ENCODE measurements at places on chromosomes 5 and 9.

DNA sequence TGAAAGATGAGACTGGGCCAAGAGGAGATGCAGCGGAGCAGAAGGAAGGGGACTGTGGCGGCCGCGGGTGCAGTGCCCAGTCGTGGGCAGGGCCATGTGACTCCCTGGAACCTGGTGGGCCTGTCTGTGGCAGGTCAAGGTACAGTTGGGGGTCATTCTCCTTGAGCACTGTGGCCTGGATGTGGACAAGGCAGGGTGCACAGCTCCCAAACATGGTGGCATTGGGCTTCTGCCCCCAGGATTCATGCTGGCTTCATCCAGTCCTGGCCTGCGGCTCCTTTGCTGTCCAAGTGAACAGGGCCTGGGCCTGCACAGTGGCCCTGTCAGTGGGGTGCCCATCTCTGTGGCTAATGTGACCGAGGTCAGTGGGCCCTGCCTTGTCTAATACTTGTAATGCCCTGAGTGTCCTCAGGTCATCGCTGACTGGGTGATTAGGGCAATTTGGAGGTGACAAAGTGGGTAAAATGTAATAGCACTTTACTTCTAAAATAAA is 39.9 kb downstream of the CEP72 start:
- DNase-seq = no peak

DNA sequence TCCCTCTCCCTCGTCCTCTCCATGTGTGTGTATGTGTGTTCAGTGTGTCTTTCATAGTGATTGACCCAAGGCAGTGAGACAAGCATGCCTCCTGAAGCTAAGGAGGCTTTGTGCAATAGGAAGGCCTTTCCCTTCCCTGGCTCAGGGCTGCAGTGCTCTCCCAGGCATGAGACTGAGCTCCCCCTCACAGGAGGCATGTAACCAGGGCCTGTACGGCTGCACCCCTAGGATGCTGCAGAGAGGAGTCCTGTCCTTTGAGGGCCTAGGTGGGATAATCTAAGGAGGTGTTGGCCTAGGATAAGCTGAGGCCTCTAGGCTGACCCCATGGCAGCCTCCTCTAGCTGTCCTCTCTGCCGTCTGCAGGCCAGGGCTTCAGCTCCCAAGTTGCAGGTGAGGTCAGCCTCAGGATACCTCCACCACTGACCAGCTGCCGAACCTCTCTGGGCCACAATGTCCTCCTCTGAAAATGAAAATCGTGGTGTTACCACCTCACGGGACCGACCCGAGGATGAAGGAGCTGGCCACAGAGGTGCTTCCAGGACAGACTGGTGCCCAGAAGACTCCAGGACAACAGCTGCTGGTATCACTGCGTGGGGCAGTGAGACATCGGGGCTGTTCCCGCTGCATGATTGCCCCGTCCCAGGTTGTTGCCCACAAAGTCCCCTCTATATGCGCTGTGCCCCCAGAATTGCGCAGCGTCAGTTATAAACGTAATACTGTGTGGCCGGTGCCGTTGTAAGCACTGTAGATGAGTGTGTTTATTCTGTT is 129.6 kb downstream of the BARX1 start:
- no peak for DNase-seq

- no peak for DNase-seq
These were observed 5.3 kb upstream of the LHFPL2 start for GRCh38 chr5:78653681-78654366.

GRCh38 chr9:70484232-70485130 is 70.0 kb upstream of the KLF9 start:
- DNase-seq = peak; percentile 69

DNA sequence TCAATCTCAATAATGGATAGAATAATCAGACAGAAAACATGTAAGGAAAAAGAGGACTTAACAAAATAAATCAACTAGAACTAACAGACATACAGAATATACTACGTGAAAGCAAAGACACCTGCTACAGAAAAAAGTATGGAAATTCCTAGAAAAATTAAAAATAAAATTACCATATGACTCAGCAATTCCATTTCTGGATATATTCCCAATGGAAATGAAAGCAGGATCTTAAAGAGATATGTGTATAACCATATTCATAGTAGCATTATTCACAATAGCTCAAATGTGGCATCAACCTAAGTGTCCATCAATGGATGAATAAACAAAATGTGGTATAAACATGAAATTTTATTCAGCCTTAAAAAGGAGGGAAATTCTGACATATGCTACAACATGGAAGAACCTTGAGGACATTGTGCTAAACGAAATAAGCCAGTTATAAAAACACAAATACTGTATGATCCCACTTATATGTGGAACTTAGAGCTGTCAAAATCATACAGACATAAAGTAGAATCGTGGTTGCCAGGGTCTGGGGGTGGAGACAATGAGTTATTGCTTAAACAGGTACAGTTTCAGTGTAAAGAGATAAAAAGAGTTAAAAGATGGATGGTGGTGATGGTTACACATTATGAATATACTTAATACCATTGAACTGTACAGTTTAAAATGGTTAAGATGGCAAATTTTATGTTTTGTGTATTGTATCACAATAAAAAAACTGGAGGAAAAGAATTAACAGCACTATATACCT is 6.9 kb downstream of the PLAA start:
- DNase-seq = no peak

DNA sequence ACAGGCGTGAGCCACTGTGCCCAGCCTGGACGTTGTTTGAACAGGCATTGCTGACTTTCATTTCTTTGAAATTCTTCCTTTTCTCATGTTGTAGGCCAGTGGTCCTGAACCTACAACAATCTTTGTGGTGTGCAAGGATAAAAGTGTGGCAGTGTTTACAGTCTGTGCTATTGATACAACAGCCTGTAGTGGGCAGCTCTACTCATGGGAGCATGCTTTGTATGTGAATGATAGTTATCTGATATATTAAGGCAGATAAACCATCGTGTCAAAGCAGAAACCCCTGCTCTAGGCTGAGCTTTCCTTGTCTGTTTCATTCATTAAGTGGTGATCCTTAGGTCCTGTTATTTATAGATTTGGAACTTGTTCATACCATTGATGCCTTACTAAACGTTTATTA is 42.6 kb downstream of the CSNK1G3 start:
- DNase-seq = no peak

DNA sequence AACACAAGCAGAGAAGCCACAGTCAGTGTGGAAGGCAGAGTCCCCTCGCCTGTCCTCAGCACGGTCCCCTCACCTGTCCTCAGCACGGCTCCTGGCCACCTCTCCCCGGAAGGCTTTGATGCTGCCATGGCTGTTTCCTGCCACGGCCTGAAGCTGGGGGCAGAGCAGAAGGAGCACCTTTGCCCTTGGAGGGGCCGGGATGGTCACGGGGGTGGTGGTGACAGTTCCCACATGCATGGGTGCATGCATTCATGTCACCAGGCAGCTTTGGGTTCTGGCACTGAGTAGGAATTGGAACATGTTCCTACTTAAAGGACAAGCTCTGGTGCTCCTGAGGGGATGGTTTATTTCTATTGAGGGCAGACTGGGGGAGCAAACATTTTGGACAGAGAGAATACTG is 57.8 kb upstream of the PHYKPL start:
- DNase-seq = no peak

GRCh38 chr5:38650540-38650939 is 94.1 kb upstream of the LIFR start:
- no peak for DNase-seq

DNA sequence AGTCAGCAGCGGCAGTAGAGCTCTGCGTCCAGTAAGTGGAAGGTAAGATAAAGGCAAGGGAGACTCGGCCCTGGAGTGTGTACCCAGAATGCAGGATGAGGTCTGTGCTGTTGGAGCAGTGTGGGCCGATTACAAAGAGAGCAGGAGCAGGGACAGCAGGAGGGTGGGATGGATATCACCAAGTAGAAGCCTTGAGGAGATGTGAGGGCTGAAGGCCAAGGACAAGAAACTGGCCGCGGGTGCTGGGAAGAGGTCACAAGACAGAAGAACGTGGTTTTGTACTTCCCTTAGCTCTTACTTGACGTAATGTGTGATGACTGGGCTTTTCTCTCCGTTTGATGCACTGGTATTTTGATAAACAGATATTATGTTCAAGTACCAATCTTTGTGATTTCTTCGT is 43.7 kb downstream of the OR2V1 start:
- no peak for DNase-seq

DNA sequence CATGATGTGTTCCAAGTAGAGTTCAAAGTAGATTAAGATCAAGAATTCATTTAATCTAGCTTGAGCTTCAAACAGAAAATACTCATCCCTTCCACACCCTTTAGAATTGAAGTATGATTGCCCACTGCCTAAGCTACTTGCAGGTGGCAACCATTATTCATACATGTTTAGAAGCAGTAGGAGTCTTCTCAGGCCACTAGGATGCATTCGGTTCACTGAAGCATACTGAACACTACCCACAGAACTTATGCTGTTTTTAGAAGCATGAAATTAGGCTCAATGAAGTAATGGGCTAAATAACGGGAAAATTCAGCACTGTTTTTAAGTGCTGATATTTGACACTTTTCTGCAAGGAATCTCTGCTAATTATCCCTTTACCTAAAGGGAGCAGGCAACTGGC is 263.4 kb downstream of the DEPDC1B start:
- no peak for DNase-seq

GRCh38 chr9:119003201-119003611 is 366.0 kb downstream of the BRINP1 start:
- DNase-seq = no peak

GRCh38 chr5:139222346-139222745 is 24.2 kb upstream of the SIL1 start:
- no peak for DNase-seq

DNA sequence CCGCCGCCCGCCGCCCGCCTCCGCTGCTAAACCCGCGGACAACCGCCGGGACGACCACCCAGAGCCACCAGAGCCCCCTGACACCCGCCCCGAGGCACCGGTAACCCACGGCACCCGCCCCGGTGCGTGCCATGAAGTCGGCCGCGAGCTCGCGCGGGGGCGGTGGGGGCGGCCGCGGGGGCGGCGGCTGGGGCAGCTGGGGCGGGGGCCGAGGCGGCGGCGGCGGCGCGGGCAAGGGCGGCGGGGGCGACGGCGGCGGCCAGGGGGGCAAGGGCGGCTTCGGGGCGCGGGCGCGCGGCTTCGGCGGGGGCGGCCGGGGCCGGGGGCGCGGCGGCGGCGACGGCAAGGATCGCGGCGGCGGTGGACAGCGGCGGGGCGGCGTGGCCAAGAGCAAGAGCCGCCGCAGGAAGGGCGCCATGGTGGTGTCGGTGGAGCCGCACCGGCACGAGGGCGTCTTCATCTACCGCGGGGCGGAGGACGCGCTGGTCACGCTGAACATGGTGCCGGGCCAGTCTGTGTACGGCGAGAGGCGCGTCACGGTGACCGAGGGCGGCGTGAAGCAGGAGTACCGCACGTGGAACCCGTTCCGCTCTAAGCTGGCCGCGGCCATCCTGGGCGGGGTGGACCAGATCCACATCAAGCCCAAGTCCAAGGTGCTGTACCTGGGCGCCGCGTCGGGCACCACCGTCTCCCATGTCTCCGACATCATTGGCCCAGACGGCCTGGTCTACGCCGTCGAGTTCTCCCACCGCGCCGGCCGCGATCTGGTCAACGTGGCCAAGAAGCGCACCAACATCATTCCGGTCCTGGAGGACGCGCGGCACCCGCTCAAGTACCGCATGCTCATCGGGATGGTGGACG is 499 bp downstream of the FBLL1 start:
- no peak for DNase-seq
